ENCODE measurements at places on chromosomes 7 and 10.

DNA sequence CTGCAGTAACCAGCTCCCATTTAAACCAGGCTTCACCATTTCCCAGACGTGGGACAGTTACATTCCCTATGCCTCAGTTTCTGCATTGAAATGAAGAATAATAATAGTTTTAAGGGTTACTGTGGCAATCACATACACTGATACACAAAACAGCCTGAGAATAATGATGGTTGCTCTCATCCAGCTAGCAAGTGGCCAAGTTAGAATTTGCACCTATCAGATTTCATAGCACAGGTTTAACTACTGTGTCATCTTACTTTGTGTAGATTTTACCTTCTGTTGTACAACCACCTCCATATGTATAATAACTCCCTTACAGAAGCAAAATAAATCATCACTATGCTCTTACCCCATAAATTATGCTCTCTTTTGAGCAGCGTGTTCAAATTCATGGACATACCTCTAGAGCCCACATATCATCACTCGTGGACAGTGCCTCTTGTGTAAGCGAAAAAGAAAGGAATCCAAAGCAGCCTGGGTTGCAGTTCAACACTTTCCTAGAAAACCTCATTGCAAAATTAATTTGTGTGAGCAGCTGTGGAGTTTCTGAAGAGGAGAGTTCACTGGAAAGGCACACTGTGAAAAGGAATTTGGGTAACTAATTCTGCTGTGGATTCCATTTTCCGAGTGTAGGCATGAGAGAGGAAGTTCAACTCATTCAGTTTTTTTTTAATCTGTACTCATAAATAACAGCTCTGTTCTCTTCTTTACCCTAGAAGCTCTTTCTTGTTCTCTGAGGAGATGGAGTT lies 492.5 kb downstream of the ARL4A start:
- no peak for DNase-seq

DNA sequence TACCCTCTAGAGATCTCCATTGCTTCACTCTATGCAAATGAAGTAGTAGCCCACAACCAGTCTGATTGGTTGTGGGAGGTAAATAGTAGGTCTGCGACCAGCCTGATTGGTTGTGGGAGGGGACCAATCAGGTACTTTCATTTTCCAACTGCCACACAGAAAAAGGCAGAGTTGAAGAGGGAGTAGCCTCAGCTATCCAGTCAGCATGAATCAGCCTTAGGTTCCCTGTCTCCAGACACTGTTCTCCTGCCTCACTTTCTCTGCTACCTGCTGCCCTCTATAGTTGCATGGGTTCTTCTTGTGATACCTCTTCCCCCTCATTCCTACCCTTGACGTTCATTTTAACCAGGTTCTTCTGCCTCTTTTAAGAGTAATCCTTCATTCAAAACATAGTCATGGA lies 114.5 kb upstream of the LYZL1 start:
- no peak for DNase-seq

DNA sequence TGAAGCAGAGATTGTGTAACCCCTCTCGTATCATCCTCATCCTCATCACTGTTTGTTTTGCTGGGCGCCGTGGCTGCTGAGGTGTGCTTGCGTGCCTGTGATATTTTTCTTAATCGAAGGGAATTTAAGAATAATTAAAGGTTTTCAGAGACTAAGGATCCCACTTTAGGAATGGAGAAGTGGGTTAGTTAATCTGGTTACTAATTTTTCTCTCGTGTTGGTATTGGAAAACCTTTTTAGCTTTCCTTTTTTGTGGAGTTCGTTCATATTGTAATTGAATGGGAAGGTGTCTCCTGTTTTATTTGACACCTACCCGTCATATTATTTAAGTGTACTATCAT lies 1.3 kb downstream of the UBN2 start:
- DNase-seq, result no peak

DNA sequence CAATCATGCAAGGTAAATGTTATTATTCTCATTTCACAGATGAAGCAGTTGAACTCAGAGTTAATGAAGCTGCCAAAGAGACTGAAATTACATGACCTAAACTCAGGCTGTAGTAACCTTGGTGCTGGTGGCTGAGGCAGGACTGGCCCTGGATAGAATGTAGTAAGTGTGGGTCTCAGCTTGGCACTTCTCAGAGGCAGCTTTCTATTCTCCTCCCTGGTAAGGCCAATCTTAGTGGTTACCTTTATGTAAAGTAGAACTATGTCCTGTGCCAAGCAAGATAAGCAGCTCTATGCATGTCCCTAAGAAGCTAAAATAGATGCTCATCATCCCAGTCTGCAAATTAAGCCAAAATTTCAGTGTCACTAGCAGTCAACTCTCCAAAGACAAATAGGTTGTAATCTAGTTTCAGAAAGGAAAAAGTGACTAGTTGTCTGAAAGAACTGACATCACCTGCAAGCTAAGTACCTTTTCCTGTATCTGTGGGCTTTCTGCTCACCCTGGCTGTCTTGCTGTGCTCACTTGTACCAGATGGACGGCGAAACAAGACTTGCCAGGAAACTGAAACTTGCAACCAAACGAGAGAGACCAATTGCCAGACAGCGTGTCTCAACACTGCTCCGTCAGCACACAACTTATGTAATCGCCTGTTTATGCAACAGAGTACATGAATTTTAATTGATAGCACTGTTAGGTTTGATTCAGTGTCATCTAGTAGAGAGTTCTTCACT lies 43.7 kb downstream of the CH25H start:
- DNase-seq, result peak; percentile 97

- no peak for DNase-seq
Observed at GRCh38 chr7:3859431-3859830, 558.4 kb downstream of the SDK1 start.

DNA sequence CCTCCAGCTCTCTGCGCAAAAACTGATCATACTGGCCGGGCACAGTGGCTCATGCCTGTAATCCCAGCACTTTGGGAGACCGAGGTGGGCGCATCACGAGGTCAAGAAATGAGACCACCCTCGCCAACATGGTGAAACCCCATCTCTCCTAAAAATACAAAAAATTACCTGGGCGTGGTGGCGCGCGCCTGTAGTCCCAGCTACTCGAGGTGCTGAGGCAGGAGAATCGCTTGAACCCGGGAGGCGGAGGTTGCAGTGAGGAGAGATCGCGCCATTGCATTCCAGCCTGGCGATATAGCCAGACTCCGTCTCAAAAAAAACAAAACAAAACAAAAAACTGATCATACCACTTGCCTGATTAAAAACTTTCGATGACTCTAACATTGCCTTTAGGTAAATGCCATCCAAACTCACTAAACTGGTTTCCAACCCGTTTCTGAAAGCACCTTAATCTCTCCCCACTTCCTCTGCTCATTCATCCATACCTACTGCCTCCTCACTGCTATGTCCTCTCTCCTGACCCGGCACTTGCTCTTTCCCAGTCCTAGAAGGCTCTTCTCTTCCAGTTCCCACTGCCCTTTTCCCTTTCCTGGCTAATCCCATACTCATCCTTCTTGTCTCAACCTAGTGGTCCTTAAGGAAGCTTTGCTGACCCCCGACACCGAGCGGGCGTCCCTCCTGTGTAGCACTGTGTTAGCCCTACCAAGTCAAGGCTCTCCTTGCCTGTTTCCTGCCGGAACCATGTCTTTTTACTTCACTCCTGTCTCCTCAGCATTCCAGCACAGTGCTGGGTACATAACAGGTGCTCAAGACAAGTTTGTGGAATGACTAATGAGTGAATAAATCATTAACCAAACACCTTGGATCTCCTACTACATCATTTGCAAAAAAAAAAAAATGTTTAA lies 686 bp upstream of the MIOS start:
- DNase-seq, result no peak

DNA sequence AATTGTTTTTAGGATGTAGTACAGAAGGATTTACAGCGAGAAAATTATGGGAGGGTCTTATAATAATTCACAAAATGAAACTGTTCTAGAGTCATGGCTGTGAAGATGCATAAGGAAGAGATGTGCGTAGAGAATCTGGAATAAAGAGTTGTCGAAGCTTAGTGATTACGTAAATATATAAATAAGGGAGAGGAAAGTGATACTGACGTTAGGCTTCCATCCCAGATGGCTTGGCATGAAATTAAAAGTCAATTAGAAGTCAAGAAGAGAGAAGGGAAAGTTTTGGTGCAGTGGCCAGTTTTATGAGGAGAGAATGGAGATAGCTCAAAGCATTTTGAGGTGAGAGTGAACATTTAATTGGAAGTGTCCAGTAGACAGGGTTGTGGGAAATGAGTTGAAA lies 85.5 kb downstream of the LCOR start:
- DNase-seq, result no peak

DNA sequence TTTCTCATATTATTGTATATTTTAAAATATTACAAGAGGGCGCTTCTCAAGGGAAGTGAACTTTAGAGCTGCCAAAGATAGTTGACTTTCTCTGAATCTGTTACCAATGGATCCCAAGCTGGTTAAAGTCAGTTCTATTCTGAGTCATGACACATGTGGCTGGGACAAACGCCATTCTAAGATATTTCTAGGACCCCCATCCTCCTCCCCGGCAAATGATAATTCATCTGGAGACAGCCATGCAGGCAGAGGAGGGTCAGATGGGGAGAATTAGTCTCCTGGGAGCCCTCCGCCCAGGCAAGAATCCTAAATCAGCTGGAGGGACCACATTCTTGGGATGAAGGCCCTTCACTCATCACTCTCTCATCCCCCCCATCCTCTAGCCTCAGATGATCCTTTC lies 187.7 kb downstream of the GFRA1 start:
- DNase-seq, result no peak

DNA sequence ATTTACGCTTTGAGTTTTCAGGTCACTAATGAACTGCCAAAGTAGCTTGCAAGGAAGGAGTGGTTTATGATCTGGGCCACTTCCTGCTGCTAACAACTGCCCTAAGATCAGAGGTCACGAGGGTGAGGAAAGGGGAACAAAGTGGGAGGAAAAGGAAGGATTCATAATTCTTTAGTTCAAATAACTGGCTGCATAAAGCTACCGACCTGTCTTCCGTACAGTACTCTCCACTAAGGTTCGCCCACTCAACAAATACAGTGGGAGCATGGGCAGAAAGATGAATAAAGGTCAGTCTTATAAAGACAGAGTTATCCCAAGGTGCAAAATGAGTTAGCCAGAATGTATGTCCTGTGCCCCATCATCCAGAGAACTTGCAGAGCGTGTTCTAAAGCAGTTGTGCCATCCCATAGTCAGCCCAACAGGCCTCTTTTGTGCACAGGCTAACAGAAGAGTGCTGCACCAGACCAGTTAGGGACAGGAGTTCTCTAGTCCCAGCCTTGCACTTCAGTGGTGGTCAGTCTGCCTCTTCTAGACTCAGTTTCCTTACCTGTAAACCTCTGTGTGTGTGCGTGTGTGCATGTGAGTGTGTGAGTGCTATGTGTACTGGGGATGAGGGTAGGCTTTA lies 65.9 kb downstream of the CREB3L2 start:
- peak; percentile 85 for DNase-seq

- no peak for DNase-seq
Observed at GRCh38 chr7:39637400-39637799, 14.0 kb downstream of the RALA start.

- no peak for DNase-seq
Observed at GRCh38 chr7:38950309-38950708, 27.4 kb upstream of the POU6F2 start.

- no peak for DNase-seq
Observed at GRCh38 chr10:47376522-47377220, 7.4 kb downstream of the ZNF488 start.

- peak; percentile 11 for DNase-seq
Observed at GRCh38 chr7:26590709-26591108, 273.7 kb downstream of the SKAP2 start.

GRCh38 chr7:80583901-80584300 lies 54.5 kb upstream of the CD36 start:
- no peak for DNase-seq

DNA sequence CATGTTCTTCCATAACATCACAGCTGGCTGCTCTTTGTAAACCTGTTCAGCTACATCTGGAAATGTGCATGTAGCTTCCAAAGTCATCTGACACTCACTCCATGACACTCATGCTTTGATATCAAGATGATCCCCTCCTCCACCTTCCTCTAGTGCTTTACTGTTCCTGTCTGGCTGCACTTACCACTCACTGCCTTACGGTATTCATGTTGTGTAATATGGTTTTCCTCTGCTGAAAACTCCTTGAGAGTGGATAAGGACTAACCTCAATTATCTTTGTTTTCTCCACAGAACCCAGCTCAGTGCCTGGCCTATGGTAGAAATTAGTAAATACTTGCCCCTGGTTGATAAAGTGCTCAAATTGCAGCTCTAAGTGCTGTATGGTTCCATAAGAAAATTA lies 483.9 kb downstream of the HTR7 start:
- no peak for DNase-seq

- DNase-seq, result no peak
Observed at GRCh38 chr7:10239695-10240345, 733.9 kb upstream of the PHF14 start.

DNA sequence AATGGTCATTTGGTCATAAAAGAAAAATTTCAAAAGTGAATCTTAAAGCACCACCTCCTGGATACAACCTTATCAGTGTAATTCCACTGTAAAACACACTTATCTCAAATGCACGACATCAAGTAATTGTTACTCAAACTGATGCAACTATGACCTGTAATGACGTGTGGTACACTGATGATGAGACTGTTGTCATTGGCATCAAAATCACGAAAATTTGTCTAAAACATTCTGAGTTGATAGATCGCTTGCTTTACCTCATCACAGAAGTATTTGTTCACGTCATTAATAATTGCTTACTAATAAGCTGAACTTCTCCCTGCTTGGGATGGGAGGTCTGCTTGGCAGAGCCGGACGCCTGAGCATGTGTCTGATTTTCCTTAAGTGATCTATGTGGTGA lies 221.8 kb upstream of the KLF6 start:
- no peak for DNase-seq

DNA sequence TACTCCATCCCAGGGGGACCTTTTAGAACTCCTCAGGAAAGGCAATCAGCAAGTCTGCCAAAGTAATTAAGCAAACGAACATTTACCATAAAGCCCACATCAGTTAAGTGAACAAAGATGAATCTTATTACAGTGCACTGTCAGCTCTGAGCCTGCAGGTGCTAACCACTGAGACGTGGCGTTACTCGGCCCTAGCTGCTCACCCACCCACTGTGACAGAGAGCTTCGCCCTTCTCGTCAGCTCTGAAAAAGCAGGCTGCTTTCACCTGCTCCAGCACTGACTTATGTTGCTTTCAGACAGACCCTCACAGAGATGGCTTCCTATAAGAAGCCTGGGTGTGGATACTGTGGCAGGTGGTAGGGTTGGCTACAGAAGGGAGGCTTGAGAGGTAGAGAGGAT lies 57.7 kb upstream of the KCNIP2 start:
- no peak for DNase-seq

- DNase-seq, result no peak
Observed at GRCh38 chr10:60453036-60453435, 63.4 kb upstream of the ANK3 start.

DNA sequence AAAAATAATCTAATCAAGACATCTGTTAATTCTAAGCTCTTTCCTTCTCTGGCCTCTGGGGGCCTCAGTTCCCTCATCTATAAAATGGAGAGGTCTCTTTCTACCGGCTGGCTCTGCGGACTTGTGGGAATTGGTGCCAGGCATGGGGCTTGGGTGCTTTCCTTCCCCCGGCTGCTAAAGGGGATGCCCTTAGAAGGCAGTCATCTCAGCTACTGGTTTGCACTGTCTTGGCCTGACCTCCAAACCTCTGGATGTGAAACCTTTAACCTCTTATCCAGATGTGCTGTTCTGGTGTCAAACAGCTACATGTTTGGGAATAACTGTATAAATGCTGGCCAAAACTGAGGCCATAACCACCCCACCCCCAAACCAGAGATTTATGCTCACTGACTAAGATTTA lies 320.0 kb downstream of the RPS24 start:
- no peak for DNase-seq

All from inflammatory macrophage treated with lipopolysaccharide for 4 hours (primary cell).